ENCODE measurements at places on chromosomes 12 and 14. TPM values are rescaled to one million over a fixed set of nuclear protein-coding genes. Genes with fewer than 3 reads are reported as not detected.

The GPR137C gene
- total RNA-seq = 2.2 TPM

The KRT85 gene
- total RNA-seq = not detected

The TGM1 gene
- total RNA-seq = 7.7 TPM

The RNU4-1 gene
- total RNA-seq = 1,538 TPM

The CNIH1 gene
- total RNA-seq = 92.9 TPM

The NUBPL gene
- total RNA-seq = 24.9 TPM

The CCDC175 gene
- not detected for total RNA-seq

The TAS2R43 gene
- total RNA-seq = 3.0 TPM

The GLT1D1 gene
- 0.94 TPM for total RNA-seq

The ACRBP gene
- total RNA-seq = 2.3 TPM

The SLC5A8 gene
- total RNA-seq = not detected

The SYCP3 gene
- not detected for total RNA-seq

- DNase-seq = no peak
Measured at GRCh38 chr14:70803321-70804310, 5.7 kb downstream of the MAP3K9 start.

- no peak for DNase-seq
Measured at GRCh38 chr12:89701606-89702206, 6.9 kb downstream of the ATP2B1 start.

DNA sequence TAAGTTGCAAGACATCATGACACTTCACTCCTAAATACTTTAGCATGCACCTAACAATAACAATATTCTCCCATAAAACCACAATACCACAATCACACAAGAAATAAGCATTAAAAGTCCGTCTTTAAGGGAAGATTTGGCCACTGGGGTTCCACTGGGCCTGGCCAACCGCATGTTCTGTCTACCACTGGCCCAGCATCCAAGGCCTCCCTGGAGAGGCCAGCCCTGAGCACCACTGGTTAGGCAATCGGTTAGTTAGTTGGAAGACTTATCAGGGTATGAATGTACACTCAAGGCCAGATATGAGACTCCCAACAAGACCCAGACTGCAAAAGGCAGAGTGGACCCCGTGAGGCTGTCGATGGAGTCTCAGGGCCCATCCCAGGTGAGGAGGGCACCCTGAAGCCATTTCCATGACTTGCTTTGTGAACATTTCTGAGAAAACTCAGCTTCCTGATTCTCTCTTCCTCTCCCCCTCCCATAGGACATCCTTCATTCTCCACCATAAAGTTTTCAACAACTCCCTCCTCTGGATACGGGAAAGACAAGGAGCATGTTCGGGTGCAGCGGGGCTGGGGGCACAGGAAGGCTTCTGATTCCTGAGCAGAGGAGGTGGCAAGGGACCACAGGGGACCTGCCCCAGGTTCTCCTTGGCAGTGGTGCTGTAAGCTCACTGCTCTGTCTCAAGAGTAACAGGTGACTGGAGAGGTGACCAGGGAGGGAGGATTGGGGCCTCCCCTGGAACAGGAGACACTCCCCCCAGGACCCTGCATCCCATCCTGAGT lies 5.9 kb downstream of the PXN start:
- no peak for DNase-seq

DNA sequence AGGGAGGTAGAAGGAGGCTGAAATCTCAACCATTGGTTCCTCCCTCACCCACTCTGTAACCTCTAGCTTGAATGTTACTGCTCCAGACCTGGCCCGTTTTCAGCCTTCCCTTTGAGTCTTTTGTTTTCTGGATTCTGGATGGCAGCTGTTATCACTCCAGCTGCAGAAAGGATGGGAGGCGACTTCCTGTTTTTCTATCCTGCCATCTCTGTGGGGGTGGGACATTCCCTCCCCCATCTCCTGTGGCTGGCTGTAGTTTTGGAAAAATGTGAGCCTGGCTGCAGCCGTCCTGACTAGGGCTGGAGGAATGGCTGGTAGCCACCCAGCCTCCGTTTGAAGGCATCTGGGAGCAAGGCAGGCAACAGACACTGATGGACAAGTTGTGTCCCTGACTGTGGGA lies 2.9 kb upstream of the PPFIBP1 start:
- DNase-seq = no peak

GRCh38 chr12:12147111-12147510 lies 76.4 kb downstream of the BCL2L14 start:
- DNase-seq = no peak

DNA sequence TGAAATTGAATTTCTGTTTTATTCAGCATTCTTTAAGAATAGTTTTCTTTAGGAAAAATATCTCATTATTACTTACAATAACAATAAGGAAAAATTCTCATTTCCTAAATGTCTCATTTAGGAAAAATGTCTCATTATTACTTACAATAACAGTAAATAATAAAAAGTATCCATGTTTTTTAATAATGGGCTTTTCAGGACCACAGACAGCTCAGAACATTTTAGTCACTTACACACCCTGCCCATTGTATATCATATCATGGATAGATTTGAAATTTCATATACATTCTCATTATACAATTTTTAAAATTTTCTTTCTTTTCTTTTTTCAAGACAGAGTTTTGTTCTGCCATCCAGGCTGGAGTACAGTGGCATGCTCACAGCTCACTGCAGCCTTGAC lies 58.9 kb downstream of the ASCL1 start:
- DNase-seq = no peak

- peak; percentile 46 for DNase-seq
Measured at GRCh38 chr14:104350463-104351185, 212.2 kb downstream of the KIF26A start.

DNA sequence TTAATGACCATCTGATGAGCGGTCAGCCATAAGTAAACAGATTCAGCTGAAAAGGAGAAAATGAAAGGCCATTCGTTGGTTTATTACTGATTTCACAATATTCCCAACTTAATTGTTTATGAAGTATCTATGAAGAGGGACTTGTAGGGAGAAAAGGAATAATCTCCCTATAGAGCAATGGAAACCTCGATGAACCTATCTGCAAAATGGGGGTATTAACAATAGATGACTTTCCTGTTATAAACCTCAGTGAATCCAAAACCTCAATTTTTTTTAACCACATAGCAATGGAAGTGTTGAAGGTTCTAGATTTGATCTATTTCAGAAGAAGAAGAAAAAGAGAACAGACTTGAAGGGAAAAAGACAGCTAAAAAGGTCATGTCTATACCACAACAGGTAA lies 2.0 kb downstream of the WIF1 start:
- DNase-seq = no peak

DNA sequence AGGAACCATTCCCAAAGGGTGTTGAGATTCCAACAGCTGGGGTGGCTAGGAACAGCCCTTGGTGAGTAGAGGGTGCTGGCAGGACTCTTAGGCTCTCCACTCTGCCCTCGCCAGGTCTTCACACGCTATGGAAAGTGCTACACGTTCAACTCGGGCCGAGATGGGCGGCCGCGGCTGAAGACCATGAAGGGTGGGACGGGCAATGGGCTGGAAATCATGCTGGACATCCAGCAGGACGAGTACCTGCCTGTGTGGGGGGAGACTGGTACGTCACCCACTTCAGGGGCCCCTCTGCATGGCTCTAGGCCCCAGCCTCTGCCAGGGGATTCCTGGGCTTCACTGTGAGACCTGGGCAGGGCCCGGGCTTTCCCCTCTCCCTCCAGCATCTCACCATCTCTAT lies 8.0 kb upstream of the SMARCD1 start:
- no peak for DNase-seq

- no peak for DNase-seq
Measured at GRCh38 chr14:88352698-88353097, 29.6 kb upstream of the KCNK10 start.

- no peak for DNase-seq
Measured at GRCh38 chr14:21589317-21589716, 9.4 kb upstream of the OR10G3 start.

GRCh38 chr12:27614866-27615265 lies 81.4 kb upstream of the REP15 start:
- no peak for DNase-seq

GRCh38 chr12:12608557-12608957 lies 3.1 kb upstream of the CREBL2 start:
- DNase-seq = no peak

DNA sequence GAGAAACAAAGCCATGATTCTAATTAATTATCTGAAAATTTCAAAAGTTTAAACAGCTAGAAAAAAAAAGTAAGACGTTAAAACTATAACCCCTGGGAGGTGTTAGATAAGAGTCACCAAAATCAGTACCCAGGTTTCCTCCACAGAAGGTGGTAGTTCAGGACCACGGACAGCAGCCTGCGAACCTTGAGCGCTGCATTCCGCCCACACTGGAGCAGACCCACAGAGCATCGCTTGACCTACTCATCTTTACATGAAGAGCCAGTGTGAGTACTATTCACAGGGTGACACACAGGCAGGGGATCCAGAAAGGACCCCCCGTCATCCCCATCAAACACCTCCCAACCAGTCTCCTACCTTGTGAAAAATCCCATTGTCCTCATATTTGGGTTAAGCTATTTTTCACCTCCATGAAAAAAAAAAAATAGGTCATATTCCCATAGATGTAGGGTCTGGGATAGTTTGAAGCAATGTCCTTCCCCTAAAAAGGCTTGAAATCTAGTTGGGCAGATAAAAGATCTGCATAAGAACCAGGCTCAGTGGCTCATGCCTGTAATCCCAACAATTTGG lies 8.8 kb upstream of the CHGA start:
- DNase-seq = no peak

- DNase-seq = peak; percentile 66
Measured at GRCh38 chr14:73771848-73772638, 57.9 kb upstream of the PNMA1 start.

- DNase-seq = no peak
Measured at GRCh38 chr12:54060975-54061778, 7.5 kb downstream of the HOXC4 start.

DNA sequence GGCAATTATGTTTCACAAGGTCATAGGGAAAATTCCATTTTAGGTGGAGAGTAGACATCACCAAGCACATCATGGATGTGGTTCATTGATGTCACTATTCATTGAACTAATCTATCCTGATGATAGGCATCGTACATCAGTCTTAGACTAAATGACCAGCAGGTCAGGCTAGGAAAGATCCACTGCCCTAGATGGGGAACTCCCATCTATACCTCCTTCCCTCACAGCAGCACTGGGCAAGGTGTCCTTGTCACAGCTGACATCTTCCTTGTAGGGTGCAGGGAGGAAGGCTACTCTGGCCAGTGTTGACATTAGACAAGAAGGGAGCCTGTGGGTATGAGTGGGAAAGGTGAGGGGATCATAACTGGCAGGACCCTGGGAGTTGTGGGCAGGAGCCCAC lies 63.8 kb upstream of the CAPRIN2 start:
- DNase-seq = no peak

- peak; percentile 65 for DNase-seq
Measured at GRCh38 chr12:56628671-56629458, 1.3 kb downstream of the BAZ2A start.

- DNase-seq = peak; percentile 74
Measured at GRCh38 chr14:101965181-101965544, 790 bp downstream of the DYNC1H1 start.

GRCh38 chr14:35158951-35159653 lies 36.8 kb downstream of the PRORP start:
- no peak for DNase-seq

- DNase-seq = no peak
Measured at GRCh38 chr14:71751264-71751663, 181.0 kb upstream of the RGS6 start.

GRCh38 chr12:96093543-96094196 lies 58.3 kb upstream of the LTA4H start:
- no peak for DNase-seq

DNA sequence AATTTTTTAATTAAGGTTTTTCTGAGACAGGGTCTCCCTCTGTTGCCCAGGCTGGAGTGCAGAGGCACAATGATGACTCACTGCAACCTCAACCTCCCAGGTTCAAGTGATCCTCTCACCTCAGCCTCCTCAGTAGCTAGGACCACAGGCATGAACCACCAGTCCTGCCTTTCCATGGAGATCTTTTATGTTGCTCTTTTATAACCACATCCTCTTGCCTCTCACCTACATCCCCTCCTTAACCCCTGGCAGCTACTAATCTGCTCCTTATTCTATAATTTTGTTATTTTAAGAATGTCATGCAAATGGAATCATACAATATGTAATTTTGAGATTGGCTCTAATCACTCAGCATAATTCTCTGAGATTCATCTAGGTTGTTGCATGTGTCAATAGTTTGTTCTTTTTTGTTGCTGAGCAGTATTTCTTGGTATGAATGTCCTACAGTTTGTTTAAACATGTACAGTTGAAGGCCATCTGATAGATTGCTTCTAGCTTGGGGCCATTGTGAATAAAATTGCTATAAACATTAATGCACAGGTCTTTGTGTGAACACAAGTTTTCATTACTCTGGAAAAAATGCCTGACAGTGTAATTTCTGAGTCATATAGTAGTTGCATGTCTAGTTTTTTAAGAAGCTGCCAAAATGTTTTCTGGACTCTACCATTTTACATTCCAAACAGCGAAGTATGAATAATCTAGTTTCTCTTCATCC lies 249.2 kb upstream of the AMIGO2 start:
- no peak for DNase-seq

GRCh38 chr12:4111010-4111409 lies 162.6 kb upstream of the CCND2 start:
- DNase-seq = no peak

DNA sequence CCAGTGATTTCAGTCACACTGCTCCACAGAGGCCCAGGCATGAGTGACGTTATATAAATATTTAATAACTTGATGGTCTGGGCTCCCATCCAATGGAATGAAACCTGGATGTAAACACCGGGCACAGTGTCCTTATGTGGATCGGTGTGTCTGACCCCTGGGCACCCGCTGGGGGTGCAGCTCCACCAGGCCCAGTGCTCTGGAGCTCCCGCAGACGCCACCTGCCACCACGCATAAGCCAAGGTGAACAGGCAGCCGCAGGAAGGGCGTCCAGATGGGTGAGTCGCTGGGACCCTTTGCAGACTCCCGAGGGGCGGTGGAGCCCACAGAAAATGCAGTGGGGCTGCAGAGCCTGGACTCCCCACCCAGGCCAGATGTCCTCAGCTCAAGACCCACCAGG lies 121.6 kb downstream of the SCARB1 start:
- no peak for DNase-seq

GRCh38 chr14:62885451-62885850 lies 159.8 kb downstream of the KCNH5 start:
- DNase-seq = no peak

DNA sequence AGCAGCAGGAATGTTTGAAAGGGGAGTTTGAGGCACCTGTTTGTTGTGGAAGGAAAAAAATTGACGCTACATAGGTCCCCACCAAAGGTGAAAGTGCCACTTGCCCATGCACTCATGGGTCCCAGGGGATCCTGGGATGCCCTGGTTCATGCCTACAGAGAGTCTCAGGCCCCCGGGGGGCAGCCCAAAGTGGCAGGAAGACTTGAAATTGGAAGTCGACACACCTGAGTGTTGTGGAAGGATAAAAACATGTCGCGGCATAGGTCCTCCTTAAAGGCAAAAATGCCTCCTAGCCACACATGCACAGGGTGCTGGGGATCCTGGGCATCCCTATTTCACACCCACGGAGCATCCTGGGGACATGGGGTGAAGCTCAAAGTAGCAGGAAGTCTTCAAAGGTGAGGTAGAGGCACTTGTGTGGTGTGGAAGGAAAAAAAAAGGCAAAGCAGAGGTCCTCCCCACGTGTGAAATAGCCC lies 576.1 kb downstream of the ALG10 start:
- DNase-seq = no peak

All from ureter (tissue), 1 donor.